ENCODE measurements at places on chromosomes 3 and 15. TPM values are rescaled to one million over a fixed set of nuclear protein-coding genes. Genes with fewer than 3 reads are reported as not detected.
A peak's percentile ranks its signal among the peaks of the same experiment; 100 is the strongest.

- DNase-seq: no peak
Observed at GRCh38 chr15:60390231-60390630, 7.6 kb downstream of the ANXA2 start.

DNA sequence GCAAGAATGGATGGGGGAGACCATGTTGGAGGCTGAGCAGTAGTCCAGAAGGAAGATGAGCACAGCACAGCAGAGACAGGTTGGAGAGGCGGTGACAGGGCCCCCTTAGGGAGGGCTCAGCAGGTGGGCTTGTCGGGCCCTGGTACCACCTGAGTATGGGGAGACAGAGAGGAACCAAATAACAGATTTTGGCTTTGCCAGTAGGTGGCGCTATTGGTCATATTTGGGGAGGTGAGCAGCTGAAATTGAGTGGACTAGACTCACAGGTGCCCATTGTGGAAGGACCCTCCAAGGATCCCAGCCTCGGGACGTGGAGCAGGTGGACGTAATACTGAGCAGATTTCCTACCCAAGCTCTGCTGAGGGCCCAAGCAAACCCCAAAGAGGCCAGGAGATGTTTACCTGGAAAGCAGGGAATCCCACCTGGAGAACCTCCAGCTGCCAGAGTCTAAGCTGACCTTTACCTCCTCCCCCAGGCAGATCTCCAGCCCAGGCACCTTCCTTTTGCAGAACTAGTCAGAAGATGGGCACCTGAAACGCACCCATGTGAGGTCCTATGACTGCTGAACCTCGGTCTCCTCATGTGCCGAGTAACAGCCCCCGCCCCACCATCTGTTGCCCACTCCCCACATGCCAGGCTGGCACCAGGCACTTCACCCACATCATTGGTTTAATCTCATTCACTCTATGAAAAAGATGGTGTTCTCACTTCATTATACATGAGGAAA, 24.6 kb upstream of the CORO2B start:
- peak; percentile 70 for DNase-seq

- peak; percentile 79 for DNase-seq
Observed at GRCh38 chr15:74955796-74956647, 550 bp downstream of the RPP25 start.

GRCh38 chr3:195882002-195882441, 26.3 kb downstream of the TNK2 start:
- no peak for DNase-seq

GRCh38 chr3:77222701-77223100, 182.8 kb downstream of the ROBO2 start:
- no peak for DNase-seq

DNA sequence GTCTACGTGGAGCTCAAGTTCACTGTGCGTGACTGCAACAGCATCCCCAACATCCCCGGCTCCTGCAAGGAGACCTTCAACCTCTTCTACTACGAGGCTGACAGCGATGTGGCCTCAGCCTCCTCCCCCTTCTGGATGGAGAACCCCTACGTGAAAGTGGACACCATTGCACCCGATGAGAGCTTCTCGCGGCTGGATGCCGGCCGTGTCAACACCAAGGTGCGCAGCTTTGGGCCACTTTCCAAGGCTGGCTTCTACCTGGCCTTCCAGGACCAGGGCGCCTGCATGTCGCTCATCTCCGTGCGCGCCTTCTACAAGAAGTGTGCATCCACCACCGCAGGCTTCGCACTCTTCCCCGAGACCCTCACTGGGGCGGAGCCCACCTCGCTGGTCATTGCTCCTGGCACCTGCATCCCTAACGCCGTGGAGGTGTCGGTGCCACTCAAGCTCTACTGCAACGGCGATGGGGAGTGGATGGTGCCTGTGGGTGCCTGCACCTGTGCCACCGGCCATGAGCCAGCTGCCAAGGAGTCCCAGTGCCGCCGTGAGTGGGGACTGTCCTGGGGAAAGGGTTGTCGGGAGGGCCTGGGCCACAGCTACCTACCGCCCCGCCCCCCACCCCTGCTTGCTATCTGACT, 11.2 kb downstream of the EPHB3 start:
- DNase-seq: no peak

- DNase-seq: no peak
Observed at GRCh38 chr3:196700801-196701200, 11.2 kb downstream of the CEP19 start.

- DNase-seq: peak; percentile 68
Observed at GRCh38 chr3:41267975-41268640, 68.8 kb downstream of the CTNNB1 start.

DNA sequence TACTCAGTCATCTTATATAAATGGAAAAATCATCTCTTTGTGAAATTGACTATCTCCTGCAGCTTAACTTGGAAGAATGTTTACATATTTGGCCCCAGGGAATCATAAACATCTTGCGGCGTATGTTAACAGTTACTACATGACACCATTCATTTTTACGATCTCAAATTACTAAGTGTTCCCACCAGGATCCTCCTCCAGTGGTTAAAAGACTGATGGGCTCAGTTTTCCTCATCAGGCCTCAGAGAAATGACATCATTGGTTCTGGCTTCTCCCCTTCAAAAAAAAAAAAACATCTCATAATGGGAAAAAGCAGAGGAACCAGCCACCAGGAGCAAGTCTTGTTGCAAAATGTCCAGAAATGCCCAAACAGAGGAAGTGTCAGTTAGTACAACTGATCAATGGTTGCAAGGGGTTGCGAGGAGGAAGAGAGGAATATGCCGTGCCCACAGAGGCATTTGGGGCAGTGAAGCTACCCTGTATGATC, 70.5 kb upstream of the LIPC start:
- DNase-seq: no peak

DNA sequence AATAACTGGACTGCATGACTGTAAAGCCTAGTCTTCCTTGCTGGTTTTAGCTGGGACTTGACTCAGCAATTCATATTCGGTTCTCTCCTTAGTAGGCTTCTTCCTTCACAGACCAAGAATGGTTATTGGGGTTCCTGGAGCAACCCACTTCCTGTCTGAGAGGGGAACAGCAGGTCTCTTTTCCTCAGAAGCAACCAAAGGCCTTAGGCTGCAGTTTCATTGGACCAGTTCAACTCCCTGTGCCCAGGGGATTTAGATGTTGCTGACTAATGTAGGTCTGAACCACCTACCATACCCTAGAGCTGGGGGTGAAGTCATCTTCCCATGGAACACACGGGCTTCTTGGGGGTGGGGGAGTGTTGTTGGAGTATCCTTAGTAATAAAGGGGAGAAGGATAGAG, 84.0 kb upstream of the SKOR1 start:
- DNase-seq: no peak

- DNase-seq: no peak
Observed at GRCh38 chr3:170144437-170144843, 37.1 kb downstream of the PHC3 start.

- DNase-seq: no peak
Observed at GRCh38 chr15:100042558-100042957, 299.2 kb downstream of the ADAMTS17 start.

DNA sequence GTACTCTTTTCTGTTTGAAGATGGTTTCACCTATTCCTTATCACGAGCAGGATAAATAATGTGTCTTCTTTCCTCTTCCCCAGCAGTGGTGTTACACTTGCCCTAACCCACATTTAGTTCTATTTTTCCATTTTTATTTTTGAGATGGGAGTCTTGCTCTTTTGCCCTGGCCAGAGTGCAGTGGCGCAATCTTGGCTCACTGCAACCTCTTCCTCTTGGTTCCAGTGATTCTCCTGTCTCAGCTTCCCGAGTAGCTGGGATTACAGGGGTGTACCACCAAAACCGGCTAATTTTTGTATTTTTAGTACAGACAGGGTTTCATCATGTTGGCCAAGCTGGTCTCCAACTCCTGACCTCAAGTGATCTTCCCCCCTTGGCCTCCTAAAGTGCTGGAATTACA, 372.4 kb downstream of the FOXP1 start:
- DNase-seq: no peak

DNA sequence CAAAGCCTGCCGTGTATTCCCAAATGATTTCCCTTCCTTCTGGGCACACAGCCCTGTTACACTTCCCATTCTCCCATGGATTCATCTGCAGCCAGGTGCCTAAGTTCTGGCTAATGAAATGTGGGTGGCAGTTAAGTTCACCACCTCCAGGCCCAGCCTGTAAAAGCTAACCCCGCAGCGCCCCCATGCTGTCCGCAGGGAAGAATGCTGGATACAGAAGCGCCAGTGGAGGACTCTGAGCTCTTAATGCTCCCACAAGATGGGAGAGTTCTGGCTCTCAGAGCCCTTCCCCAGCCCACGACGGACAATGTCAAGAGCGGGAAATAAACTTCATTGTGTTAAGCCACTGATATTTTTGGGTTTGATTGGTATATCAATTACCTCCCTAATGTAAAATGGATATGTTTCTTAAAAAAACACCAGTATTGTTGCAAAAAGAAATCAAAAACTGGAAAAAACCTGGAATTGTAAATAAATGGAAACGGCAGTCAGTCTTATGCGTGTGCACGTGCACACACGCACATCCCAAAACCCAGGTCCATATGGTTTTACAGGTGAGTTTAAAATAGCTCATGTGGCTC, 37.7 kb upstream of the FGD5 start:
- DNase-seq: peak; percentile 78

GRCh38 chr15:100786901-100787566, 92.6 kb upstream of the ALDH1A3 start:
- DNase-seq: no peak

- DNase-seq: peak; percentile 6
Observed at GRCh38 chr3:47617086-47618010, 38.7 kb upstream of the CSPG5 start.

GRCh38 chr15:96627031-96627568, 296.6 kb downstream of the NR2F2 start:
- no peak for DNase-seq

- no peak for DNase-seq
Observed at GRCh38 chr15:90650117-90650955, 66.8 kb upstream of the BLM start.

DNA sequence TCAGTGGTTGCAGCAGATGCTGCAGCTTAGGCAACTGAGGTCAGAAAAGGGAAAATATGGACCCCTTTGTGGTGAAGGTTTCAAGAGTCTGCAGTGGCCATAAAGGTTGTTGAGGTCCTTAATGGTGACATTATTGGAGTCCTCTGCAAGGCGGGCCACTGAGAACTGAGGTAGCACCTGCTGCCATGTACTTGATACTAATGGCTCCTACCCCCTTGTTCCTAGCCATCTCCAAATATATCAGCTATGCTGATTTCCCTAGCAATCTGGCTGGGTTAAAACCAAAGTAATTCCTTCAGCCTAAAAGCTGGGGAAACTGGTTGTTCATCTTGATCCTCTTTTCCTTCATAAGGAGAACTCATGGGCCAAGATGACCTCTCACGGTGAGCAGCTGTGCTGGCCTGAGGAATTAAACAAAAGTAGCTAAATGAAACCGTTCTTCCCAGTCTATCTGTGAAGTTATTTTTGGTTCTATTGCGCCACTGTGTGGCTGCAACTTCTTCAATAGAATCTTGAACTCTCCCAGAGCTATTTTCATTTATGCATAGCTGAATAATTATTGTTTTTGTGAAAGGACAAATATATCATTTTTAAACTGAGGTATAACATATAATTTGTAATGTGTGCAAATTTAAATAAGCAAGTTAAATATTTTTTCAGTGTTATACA, 76.1 kb upstream of the PLSCR4 start:
- DNase-seq: peak; percentile 39

DNA sequence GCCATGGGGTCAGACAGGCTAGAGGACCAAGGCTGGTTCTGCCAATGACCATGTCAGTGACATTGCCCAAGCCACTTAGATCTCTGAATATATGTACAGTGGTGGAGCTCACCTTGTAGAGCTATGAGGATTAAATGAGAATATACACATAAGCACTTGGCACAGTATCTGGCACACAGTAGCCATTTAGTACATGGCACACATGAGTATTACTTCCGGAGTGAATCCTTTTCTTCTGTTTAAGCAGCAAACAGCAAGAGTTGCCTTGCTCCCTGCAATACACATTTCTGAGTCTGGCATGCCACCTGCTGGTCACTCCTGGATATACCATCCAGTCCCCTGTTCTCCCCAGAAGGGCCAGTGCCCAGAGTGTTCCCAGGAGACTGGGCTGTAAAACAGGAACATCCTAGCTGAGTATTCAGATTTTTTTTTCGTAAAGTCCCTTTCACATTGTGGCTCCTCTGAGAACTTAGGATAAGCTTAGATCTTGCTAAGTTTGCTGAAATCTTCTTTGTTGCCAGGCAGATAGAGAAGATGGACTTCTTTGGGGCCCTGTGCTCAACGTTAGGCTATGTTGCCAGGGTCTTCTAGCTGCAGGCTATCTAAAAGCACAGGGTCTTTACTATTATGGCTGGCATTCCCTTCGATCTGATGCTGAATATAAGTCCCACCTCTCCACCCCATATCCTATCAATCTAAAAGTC, 203.4 kb downstream of the ADAMTS9 start:
- peak; percentile 79 for DNase-seq

- no peak for DNase-seq
Observed at GRCh38 chr3:16300307-16300706, 35.3 kb downstream of the OXNAD1 start.

- no peak for DNase-seq
Observed at GRCh38 chr15:89393056-89393455, 58.4 kb upstream of the POLG start.

DNA sequence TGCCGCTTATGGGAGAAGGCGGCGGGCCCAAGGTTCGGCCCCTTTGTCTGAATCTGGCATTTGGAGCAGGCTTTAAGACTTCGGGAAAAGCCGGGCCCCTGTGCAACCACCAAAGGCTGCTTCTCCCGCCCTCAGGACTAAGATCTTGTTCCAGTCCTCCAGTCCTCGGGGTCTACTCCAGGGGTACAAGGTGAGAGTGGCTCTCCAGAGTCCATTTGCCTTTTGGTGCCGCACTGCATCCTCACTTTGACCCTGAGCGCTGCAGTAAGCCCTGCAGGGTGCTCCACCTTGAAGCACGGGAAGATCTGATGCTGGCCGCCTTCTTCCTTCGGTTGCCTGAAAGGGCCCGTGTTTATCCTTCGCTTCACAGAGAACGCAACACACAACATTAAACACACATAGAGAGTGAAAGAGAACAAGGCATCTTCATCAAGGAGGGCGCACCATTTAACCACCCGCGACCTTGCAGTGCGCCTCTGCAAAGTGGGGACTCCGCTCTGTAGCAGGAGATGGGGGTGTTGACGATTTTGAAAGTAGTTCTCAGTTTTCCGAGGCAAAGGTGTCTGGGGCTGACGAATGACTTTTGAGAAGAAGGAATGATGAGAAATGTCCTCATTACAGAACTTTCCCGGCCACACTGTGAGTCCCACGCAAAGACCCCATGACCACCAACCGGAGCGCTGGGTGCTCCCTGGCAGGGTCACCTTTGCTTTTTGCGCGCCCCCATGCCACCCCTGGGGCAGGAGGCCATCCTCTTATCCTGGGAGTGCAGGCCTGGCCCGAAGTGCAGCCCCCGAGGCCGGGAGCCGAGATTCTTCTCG, 1.0 kb downstream of the PIGZ start:
- no peak for DNase-seq

The GOLGA6D gene
- total RNA-seq: not detected

The C15orf39 gene
- 56.8 TPM for total RNA-seq

The SKOR1 gene
- total RNA-seq: not detected

The HESX1 gene
- total RNA-seq: 1.5 TPM

The TRMT10C gene
- 25.7 TPM for total RNA-seq

The PIERCE2 gene
- total RNA-seq: not detected

The ARRDC4 gene
- total RNA-seq: 3.2 TPM

The ARL6 gene
- total RNA-seq: 2.0 TPM

The PATL2 gene
- 0.32 TPM for total RNA-seq

The C3orf52 gene
- total RNA-seq: 64.5 TPM

The ARL14 gene
- total RNA-seq: 0.84 TPM

The NUSAP1 gene
- 106 TPM for total RNA-seq

The CAND2 gene
- total RNA-seq: not detected

The NTRK3 gene
- total RNA-seq: not detected
